Activated naive CD4-positive, alpha-beta T cell treated with anti-CD3 and anti-CD28 coated beads, Interleukin-2, amount 50 U/mL, for 72 hours (primary cell): ENCODE measurements at places on chromosomes 6 and 20. TPM values are rescaled to one million over a fixed set of nuclear protein-coding genes. Genes with fewer than 3 reads are reported as not detected.

GRCh38 chr6:30341728-30342127, 3.2 kb upstream of the RPP21 start:
- DNase-seq = no peak

- DNase-seq = no peak
These were observed 58.7 kb downstream of the UTRN start for GRCh38 chr6:144343701-144344428.

DNA sequence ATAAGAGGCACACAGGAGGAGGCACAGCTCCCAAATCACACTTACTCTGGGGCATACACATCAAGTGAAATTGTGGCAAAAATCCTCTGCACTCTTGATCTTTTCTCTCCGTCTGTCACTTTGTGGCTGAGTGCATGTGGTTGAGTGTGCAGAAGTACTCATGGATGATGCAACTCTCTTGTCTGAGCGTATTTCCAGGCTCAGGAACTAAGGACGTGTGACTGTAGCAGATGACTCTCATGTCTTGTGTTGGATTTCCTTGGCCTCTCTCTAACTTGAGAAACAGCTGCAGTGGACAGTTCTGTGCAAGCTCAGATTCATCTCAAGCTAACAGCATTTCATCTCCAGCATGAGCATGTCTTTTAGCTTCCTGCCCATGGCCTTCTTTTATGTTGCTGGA, 245.4 kb upstream of the FLRT3 start:
- no peak for DNase-seq

ZSCAN23 gene
- 1.3 TPM for total RNA-seq

PRELID3B gene
- 170 TPM for total RNA-seq

EEF1A2 gene
- 3.1 TPM for total RNA-seq

HSPA12B gene
- not detected for total RNA-seq

- no peak for DNase-seq
These were observed 3.0 kb upstream of the SMIM8 start for GRCh38 chr6:87319271-87319987.

DNA sequence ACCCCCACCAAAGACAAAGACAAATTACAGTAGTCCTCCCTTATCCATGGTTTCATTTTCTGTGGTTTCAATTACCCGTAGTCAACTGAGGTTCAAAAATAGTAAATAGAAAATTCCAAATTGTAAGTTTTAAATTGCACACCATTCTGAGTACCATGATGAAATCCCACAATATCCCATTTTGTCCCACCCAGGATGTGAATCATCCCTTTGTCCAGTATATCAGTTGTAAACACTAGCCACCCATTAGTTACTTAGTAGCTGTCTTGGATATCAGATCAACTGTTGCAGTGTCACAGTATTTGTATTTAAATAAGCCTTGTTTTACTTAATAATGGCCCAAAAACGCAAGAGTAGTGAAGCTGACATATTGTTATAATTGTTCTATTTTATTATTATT, 364.0 kb upstream of the ARID1B start:
- DNase-seq = no peak

SAMD3 gene
- 5.6 TPM for total RNA-seq

MAVS gene
- 30.1 TPM for total RNA-seq

ZC2HC1B gene
- not detected for total RNA-seq

NR2E1 gene
- not detected for total RNA-seq

GRCh38 chr6:31171931-31172905, 1.7 kb upstream of the POU5F1 start:
- DNase-seq = no peak

RNF144B gene
- total RNA-seq = 0.91 TPM

COX4I2 gene
- total RNA-seq = not detected

VARS1 gene
- 127 TPM for total RNA-seq

DNA sequence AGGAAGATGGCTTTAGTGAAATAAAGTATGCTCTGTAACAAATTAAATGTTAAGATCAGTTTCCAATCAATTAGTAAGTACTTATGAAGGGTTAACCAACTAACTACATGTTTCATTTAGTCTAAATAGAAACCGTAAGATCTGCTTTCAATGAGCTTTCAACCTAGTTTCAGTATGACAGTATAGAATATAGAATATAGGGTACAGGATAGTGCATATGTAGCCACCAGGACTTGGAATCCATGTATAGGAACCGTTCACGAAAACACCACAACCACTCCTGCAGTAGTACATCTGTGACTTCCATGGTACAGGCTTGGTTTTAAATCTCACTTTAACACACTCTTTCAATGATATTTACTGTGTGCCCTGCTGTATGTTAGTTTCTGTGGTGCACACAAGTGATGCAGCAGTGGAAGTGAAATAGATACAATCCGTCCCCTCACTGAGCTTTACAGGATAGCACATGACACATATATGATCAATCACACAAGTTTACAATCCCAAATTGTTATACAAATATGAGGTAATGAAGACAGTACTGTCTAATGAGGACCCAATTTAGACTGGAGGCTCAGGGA, 479.7 kb upstream of the MARCKS start:
- no peak for DNase-seq

- no peak for DNase-seq
These were observed 405 bp downstream of the RALGAPA2 start for GRCh38 chr20:20712004-20712473.

GRCh38 chr6:99132026-99132635, 184.4 kb upstream of the FBXL4 start:
- DNase-seq = no peak

GSTA2 gene
- not detected for total RNA-seq

ACTL10 gene
- 2.4 TPM for total RNA-seq

DNA sequence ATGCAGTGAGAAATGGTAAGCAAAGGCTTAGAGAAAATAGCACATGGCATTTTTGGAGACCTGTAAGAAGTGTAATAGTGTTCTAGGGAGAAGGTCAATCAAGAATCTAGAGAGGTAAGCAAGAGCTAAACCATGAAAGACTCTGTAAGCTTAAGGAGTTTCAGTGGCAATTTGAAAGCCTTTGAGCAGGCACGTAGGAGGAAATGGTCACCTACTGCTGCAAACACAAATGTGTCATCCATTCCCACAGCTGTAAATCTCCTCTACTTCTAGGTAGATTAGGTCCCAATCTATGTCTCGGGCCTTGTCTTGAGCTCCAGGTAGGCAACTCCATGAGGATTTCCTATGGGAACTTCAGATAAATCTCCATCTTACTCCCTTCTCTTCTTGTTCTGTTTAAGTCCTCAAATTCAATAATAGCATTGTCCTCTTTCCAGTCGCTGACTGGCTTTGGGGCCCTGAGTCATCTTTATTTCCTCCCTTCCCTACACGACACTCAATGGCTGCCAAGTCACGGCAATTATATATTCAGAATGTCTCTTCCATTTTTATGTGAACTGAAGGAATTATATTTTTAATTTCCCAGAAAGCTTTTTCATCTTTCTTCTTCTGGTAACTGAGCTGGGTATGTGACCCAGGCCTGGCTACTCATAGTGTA, 24.2 kb upstream of the PAQR8 start:
- DNase-seq = no peak

- peak; percentile 9 for DNase-seq
These were observed 64.6 kb downstream of the MAN1A1 start for GRCh38 chr6:119284861-119285521.

- no peak for DNase-seq
These were observed 603.8 kb downstream of the PRKN start for GRCh38 chr6:162123797-162124196.

DNA sequence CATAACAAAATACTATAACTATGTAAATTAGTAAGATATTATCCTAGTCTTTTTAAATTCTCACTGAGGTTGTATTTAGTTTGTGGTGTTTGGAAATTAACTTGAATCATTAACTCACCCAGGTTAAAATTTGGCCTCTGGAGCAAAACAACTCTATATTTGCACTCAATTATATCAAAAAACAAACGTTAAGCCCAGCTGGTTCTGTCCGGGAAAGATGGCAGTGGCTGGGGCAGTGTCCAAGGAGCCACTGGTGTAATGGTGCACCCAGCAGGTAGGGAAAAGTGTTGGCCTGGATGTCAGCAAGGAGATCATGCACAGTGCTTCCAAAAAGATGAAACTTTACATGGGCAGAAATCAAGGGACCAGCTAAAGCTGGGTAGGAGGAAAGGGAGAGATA, 285.3 kb upstream of the CITED2 start:
- DNase-seq = no peak

DNA sequence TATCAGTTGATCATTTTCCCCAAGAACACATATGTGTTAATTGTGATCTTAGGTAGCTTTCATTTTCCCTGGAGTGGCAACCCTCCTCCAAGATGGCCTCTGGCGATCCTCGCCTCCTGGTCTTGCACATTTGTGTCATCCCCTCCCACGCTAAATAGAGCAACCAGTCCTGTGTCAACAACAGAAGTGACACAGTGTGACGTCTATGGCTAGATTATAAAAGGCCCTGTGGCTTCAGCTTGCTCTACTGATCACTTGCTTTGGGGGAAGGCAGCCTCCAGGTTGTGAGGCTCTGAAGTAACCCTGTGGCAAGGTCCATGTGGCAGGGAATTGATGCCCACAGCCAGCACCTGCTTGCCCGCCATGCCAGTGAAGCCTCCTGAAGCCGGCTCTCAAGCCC, 30.6 kb upstream of the PPP1R14C start:
- no peak for DNase-seq

DNA sequence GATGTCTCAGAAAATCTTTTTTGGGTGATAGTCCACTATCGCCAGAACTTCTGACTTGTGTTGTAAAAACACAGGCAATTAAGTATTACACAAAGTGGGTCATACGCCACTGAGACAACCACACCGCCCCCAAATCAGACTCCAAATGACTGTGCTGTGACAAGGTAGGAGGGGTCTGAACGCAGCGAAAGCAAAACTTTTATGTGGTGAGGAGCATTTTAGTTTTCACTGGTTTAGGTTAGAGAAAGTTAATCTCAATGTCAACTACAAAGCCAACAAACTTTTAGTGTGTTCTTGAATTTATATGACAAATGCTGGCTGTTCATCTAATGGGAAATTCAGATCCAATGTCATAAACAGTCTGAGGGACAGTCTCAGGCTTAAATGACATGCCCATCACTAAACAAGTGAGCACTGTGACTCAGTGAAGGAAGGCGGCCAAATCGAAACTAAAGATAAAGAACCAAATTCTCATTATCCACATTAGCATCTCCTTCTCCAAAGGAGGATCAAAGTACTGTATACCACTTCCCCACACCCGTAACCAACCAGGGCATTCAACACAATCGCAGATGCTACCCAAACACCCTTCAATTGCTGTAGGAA, 186.7 kb downstream of the GJA10 start:
- peak; percentile 87 for DNase-seq

DNA sequence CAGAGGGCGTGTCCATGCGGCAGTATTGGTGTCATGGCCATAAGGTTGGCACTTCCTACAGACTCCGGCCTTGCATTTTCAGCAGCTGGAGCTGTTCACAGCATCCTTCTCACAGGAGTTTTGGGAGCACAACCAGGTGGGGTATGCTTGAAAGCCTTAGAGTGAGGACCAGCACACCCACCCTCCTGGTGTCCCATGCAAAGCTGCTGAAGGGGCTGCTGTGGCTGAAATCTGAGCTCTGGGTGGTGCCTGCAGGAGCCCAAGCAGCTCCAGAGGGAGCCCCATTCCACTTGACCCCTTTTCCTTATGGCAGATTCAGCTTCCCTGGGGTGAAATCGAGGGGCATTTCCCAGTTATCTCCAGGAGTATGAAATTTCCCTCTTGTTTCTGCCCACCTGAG, 74.0 kb upstream of the BHLHE23 start:
- DNase-seq = no peak

- no peak for DNase-seq
These were observed 68.9 kb upstream of the TBXT start for GRCh38 chr6:166236596-166236995.

DNA sequence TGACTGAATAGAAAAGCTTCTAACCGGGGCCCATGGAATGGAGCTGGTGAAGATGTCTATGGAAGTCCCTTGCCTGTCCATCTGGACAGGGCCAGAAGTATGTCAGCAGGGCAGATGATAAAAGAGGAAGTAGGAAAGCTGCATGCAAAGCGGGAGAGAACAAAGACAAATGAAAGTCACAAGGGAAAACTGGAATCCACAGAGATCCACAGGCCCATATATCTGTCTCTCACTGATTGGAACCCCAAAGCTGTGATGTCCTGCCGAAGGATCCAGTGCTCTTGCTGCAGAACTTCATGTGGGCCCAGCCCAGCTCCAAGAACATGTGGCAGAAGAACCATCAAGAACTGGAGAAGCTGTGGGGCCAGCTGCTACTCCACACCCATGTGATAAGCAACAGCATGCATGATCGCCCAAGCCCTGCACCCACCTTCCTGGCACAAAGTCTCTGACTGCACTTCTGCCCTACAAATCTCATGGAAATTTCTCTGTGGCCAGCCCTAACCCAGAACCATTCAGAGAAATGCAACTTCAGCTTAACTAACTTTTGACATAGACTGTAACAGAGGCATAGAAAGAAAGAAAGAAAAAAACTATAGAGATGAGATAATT, 716.0 kb downstream of the KIF16B start:
- no peak for DNase-seq

- DNase-seq = no peak
These were observed 28.1 kb downstream of the RIPOR3 start for GRCh38 chr20:50663095-50663821.

GRCh38 chr6:33271468-33272274, at the start of the genes RPS18 and VPS52:
Gene RPS18 (plus strand): TSS chr6:33272075. CDS start chr6:33272120, 45 bp downstream.
Gene VPS52 (minus strand): TSS chr6:33271876. CDS start chr6:33271675, 201 bp downstream.
- peak; percentile 88 for DNase-seq

GRCh38 chr6:22906091-22906549, 336.8 kb downstream of the HDGFL1 start:
- no peak for DNase-seq

DNA sequence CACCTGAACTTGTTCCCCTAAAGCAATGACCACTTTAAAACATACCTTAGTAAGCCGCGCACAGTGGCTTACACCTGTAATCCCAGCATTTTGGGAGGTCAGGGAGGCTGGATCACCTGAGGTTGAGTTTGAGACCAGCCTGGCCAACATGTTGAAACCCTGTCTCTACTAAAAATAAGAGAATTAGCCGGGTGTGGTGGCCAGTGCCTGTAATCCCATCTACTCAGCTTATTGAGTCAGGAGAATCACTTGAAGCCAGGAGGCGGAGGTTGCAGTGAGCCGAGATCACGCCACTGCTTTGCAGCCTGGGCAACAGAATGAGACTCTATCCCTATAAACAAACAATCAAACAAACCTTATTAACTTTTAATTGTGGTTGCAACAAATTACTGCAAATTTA, 1.6 kb upstream of the RAET1E start:
- no peak for DNase-seq

DNA sequence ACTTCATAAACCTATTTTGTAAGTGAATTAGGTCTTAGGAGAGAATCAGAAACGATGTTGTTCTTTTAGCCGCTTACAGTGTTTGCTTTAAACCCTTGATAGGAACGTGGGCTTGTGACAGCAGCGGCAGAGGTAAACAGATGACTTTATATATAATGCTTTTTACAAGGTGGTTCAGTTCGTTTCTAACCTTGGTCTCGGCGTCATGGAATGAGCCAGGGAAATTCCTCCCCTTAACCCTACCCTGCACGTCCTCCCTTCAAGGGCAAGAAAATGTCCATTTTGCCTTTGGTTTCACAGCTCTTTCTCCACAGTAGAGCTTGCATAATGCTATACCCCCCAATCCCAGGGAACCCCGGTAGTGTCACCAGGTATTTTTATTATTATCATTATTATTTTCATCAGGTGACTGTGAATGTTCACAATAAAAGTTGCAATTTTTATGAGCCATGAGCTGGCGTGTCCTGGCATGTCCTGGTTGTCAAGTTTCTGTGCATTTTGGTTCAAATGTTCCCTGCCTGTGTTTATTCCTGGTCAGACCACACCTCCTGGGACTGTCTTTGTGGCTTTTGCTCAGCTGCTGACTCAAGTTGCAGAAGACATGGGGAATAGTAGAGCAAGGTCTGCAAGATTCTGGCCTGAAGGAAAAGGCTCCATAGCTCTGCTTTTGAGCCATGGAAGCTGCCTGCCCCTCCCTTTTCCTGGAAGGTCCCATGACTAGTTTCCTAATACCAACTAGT, 112.8 kb upstream of the BMP2 start:
- no peak for DNase-seq
